Activated CD4-positive, CD25-positive, alpha-beta regulatory T cell (primary cell): ENCODE measurements at places on chromosomes 1 and 21.

- DNase-seq = no peak
Observed at GRCh38 chr1:64240206-64240605, 36.8 kb downstream of the UBE2U start.

- no peak for DNase-seq
Observed at GRCh38 chr1:209387969-209388329, 195.6 kb upstream of the CAMK1G start.

DNA sequence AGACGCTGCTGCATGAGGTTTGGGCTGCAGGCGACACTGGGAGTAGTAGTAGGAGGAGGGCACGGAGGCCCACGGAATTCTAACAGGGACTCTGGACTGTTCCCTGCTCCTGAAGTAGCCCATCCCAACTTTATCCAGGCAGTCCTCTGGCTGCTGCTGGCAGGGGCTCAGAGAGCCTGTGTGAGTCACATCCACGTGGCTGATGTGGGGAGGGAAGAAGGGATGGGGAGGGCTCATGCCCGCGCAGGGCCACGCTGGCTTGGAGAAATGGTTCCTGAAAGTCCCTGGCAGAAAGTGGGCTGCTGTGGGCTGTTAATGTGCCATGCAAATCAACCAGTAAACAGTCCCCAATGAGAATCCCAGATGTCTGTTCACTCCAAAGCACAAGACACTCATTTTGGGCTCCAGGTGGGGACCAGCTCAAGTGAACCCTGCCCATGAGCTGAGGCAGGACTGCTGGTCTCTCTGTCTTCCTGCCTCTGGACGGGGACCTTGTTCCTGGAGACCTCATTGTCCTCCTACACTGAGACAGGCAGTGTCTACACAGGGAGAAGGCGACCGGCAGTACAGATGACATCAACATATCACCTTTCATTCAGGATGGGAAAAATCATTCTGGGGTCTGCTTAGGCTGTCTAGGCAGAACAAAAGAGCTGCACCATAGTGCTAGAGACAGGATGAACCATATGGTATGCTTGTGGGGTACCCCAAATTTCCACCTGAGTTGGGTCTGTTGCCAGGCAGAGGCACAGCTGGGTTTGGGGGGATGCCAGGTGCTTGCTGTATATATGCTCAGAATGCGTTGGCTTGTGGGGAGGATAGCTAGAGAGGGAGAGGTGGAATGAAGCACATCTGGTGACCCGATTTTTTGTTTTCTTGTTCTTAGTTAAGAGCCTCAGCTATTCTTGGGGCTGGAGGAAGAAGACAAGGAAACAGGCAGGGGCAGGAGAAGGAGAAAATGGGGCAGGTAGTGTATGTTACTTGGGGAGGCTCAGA lies 57.9 kb upstream of the FMOD start:
- no peak for DNase-seq

DNA sequence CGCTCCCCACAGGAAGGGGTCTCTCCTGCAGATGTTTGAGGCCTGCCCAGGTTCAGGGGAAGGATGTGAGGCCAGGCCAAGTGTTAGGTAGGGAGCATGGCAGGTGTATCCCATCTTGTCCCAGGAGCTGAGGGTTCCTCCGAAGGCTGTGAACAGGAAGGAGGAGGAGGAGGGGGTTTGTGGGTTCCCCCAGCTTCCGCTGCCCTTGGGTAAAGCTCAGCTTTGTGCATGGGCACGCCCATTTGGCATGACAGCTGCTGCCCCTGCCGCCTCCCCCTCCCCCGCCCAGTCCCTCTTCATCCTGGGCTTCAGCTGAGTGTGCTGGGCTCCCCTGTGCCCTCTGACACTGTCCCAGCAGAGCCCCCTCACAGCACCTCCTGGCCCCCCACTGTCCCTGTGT lies 25.5 kb downstream of the TNFRSF8 start:
- peak; percentile 44 for DNase-seq

DNA sequence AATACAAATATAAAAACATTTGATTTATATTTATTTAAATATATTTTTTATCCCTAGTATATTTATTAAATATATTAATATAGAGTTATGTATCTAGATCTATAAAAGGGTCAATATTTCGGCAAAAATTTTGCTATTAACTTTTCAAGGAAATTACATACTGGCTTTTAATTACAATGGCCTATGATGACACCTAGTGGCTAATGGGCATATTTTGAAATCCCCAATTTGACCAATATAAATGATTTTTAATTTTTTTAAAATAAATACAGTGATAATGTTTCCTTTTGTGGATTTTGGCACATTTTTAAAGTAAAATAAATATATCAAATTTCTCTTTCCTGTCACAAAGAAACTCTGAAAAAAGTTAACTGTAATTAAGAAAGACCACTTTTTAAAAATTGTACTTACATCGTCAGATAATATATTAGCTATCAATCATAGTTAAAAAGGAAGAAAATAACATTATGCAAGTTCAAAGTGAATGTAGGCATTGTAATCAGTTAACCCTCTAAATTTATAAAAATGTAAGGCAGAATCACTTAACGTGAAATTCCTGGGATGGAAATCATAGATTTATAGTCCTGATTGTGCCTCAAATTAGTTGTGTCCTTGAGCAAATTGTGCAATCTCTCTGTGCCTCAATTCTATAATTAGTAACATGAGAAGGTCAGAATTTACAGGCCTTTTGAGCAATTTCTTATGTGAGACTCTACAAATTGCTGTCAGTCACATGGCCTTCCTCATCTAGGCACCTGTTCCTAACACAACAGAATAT lies 25.6 kb upstream of the RGS13 start:
- DNase-seq = no peak

- DNase-seq = no peak
Observed at GRCh38 chr21:39001341-39001740, 181.9 kb downstream of the PSMG1 start.
